ENCODE measurements at places on chromosomes 2 and 18.

- no peak for DNase-seq
Observed at GRCh38 chr2:26270373-26270772, 25.6 kb downstream of the HADHB start.

DNA sequence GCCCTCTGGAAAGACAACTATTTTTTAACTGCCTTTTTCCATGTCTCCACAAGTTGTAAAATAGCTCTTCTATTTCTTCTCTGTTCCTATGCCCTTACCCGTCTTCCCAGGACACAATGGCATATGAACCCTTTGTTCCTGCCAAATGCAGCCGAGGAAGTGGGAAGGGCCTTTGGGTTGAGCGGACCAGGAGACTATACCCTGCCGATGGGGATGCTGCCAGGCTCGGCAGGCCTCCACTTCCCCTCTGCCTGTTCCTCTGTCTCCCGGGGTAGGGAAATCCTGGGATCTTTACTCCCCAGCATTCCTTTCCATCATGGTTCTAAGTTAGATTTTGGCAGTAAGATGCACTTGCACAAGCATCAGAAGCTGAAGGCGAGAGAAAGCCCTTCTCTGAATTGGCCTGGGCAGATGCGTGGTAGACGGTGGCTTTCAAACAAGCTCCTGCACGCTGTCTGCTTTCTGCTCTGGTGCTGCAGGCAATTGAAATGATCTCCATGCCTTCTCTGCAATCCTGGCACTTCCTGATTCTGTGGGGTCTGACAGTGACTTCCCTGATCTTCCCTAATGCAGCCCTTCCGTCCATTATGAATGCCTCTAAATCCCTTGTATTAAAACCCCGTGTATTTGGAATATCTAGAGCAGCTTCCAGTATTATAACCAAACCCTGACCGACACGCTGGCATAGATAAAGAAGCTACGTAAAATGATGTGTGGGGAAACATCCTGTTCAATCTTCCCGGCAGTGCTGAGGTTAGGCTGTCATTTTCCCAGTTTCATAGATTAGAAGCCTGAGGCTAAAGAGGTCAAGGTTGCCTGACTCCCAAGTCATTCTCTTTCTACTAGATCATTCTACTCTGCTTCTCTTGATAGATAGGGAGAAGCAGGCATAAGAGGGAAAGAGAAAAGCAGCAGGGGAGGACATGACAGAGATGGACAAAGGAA is 69.8 kb downstream of the MCFD2 start:
- no peak for DNase-seq

DNA sequence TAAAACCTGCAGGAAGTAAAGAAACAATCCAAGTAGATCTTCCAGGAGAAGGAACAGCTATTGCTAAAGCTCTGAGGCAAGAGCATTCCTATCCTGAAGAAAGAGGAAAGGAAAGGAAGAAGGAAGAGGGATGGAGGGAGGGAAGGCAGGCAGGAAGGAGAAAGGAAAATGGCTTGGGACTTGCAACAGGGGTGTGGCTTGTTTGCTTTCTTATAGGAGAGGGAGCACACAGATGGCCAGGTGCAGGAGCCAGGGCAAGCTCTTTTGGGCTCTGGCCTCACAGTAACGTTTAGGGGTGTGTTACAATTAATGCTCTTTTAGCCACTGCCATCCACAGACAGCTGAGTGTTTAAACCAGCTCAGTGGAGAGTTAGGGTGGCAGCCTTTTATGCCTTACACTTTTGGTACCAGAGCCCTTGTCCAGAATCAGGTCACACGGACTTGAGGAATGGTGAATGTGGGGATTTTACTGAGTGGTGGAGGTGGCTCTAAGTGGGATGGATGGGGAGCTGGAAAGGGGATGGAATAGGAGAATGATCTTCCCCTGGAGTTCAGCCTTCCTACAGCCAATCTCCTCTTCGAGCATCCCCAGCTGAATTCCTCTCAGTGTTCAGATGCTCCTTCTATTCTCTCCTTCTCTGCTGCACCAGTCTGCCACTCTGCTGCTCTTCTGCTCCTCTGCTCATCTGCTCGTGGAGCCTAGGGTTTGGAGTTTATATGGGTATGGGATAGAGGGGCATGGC is 108.7 kb upstream of the SLC39A10 start:
- no peak for DNase-seq

- DNase-seq, result no peak
Observed at GRCh38 chr2:105806996-105807395, 62.3 kb downstream of the NCK2 start.

- no peak for DNase-seq
Observed at GRCh38 chr18:27314996-27315395, 129.9 kb upstream of the CHST9 start.

DNA sequence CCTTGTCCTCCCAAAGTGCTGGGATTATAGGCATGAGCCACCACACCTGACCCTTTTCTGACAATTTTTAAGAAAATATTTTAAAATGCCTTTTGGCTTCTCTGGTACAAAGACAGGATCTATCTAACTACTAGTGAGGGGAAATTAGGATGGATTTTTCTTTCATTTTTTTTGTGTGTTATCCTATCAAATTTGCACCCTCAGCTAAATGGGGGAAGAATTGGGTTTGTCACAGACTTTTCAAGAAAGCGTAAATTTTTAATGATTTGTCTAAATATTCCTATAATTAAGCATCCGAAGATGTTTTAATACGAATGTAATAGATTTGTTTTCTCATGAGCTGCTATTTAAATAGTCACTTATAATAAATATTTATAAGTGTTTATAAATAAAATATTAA is 340.0 kb upstream of the ETAA1 start:
- DNase-seq, result no peak

DNA sequence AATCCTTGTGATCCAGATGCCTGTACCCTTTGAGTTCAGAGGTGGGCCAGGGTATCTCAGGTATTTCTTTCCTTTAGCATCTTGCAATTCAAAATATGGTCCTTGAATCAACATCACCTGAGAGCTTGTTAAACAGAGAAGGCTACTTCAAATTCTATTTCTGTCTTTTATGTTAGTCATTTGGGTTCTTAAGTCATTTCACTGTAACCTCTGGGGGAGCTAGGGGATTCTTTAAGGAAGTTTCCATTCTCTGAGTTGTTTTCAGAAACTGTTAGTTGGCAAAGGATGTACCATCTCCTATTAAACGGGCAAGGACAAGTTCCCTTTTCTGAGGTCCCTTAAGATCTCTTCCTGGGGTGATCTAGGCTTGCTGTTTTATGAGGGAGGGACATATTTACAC is 16.6 kb downstream of the CFLAR start:
- DNase-seq, result no peak

- no peak for DNase-seq
Observed at GRCh38 chr2:23692851-23693605, 233.9 kb downstream of the ATAD2B start.

GRCh38 chr2:20371323-20372025 is 20.8 kb upstream of the PUM2 start:
- no peak for DNase-seq

- DNase-seq, result no peak
Observed at GRCh38 chr2:233981574-233982420, 64.6 kb downstream of the TRPM8 start.

- DNase-seq, result no peak
Observed at GRCh38 chr2:104944495-104944894, 90.6 kb downstream of the POU3F3 start.

DNA sequence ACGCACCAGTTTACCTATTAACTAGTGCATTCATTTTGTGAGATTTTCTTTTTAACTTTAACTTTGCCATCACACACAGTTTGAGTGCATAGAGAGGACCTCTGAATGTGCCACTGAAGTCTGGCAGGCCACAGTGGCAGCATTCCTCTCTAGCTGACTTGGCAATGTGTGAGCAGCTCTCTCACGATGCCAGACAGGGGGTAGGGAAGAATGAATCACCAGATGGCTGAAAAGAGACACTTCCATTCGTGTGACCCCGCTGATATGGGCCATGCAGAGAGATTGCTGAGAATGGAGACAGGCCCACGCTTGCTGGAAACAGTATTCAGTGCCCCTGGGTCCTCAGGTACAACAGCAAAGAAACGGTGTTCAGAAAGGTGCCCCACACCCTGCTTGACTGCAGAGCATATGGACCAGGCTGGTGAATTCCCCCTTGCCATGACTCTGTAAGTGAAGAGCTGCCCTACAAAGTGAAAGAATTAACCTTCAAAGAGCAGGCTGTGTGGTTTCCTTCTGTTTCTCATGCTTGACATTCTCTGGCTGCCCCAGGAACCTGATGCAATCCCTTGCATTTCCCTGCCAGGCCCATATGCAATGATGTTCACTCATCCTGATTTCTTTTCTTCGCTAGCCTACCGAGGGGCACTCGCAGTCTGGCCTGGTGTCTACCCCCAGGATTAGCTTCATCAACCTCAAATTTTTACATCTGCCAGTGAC is 236.1 kb downstream of the CDH20 start:
- DNase-seq, result no peak

DNA sequence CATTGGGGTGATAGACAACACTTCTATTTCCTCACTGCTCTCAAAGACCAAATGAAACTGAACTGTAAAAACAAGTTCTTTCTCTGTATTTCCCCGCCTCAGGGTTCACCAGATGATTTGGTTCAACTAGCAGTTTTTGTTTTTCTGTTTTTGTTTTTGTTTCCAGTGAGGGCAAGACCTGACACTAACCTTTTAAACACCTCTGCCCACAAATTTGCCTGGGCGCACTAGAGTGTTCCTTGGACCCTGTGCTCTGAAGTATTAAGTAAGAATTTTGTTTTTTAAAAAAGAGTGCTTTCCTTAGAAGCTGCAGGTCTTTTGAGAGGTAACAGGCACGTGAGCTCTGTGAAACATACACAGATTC is 92.9 kb downstream of the DYSF start:
- no peak for DNase-seq

DNA sequence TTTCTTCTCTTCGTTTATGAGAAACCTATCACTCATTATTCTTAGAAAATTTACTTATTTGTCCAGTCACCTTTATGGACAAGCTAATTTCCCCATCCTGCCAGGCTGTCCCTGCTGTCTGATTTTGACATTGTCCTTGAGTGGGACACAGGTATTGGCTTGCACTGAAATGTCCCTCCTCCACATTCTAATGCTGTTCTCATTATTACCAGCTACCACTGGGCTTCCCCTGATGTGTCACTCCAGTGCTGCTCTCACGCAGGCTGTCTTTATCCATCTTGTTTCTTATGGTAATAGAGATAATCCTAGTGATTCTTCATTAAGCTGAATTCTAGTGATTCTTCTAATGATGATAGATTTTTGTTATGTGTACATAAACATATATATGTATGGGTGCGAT is 48.1 kb upstream of the RBMS1 start:
- no peak for DNase-seq
